Left lung (tissue), 14 donors: ENCODE measurements at places on chromosomes 3 and 15. TPM values are rescaled to one million over a fixed set of nuclear protein-coding genes. Genes with fewer than 3 reads are reported as not detected.

CAMK1 gene
- polyA plus RNA-seq = 19.0 TPM

DOCK3 gene
- 2.2 TPM for polyA plus RNA-seq

MCF2L2 gene
- polyA plus RNA-seq = 2.1 TPM

C2CD4A gene
- not detected for polyA plus RNA-seq

FES gene
- 28.5 TPM for polyA plus RNA-seq

ARL6IP5 gene
- polyA plus RNA-seq = 74.0 TPM

- DNase-seq = no peak
Observed at GRCh38 chr15:62027263-62027565, 33.0 kb downstream of the VPS13C start.

- DNase-seq = no peak
Observed at GRCh38 chr3:138748190-138748589, 86.5 kb downstream of the PIK3CB start.

DNA sequence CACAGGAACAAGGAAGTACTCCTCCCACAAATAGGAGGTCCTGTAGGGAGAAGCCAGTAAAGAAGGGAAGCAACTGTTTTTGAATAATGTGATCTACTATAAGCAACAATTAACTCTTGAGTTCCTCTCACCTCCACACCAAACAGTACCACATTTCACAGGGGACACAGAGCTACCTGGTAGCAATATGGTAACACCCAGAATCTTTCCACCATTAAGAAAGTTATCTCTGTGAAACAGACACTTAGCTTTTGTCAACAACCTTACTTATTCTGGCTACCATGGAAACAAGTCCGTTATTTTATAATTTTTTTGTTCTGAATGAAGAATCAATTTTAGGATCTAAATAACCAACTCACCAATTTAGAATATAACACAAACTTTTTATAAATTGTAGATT lies 49.5 kb downstream of the TBL1XR1 start:
- no peak for DNase-seq

DNA sequence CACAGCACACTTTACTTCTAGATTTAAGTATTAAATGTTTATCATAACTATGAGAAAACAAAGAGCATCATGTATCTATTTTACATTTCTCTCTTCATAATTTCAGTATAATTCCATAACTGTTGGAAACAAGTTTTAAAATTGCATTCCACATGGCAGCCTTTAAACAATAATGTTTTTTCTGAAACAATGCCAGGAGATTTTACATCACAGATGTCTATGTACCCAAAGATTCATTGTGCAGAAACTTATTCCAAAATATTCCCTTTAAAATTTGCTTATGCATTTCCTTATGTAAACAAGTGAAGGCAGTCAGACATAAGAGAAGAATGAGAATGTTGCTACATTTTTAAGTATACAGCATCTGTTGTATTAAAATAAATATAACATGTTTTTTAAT lies 324.9 kb upstream of the COL8A1 start:
- DNase-seq = no peak

- no peak for DNase-seq
Observed at GRCh38 chr3:190279690-190280089, 42.6 kb downstream of the CLDN1 start.

DNA sequence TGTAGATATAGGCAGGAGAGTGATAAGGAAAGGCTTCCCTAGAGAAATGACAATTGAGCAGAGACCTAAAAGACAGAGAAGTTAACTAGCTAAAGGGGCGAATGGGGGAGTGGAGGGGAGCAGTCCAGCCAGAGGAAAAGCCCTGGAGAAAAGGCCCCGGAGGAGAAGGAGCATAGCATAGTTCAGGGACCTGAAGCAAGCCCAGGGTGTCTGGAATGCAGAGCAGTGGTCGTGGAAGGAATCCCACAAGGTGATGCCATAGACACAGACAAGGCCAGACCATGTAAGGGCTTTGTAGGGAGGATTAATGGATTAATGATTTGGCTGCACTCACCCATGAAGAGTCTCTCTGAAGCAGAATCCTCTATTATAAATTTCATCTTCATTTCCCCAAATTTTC lies 45.8 kb upstream of the LRRN1 start:
- DNase-seq = no peak

GRCh38 chr3:139108253-139108969 lies 63.7 kb upstream of the PRR23C start:
- DNase-seq = no peak

GRCh38 chr3:179045719-179046402 lies 25.7 kb downstream of the ZMAT3 start:
- DNase-seq = no peak

- DNase-seq = no peak
Observed at GRCh38 chr3:42593635-42594034, 3.0 kb downstream of the SS18L2 start.

- no peak for DNase-seq
Observed at GRCh38 chr3:124428372-124429128, 301.7 kb upstream of the UMPS start.

- DNase-seq = no peak
Observed at GRCh38 chr3:122023335-122023910, 1.4 kb upstream of the ILDR1 start.

DNA sequence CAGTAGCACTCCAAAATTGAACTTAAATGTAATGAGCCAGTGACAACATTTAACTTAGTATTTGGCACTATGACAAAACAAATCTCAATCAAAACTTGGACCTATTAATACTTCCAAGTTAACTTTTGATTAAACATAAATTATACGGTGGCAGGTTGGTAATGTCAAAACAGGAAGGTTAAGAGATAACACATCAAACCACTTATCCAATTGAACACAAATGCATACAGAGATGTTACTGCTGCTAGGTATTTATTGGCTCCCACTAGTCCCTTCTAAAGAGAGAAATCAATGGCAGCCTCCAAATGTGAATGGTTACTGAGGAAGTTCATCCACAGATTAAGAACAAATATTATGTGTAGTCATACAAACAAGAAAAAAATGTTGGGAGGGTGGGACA lies 1.8 kb downstream of the GSK3B start:
- DNase-seq = no peak

DNA sequence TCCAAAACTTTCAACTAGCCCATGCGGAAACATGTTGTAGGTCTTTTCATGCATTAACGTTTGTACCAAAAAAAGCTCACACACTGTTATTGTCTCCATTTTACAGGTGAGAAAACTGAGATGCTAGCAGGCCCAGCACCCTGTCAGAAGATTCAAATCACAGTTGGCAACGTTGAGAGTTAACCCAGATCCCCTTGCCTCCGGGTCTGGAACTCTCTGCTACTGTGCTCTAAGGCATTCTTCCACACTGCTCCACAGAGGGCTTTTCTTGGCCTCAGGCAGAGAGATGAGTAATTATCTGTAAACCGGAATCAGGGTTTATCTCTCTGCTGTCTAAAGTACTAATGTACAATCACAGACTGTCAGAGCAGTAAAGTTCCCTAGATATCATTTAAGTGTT lies 186.0 kb upstream of the LPP start:
- no peak for DNase-seq
